ENCODE measurements at places on chromosomes 2 and 18. TPM values are rescaled to one million over a fixed set of nuclear protein-coding genes. Genes with fewer than 3 reads are reported as not detected.

ZSWIM2 gene
- total RNA-seq = not detected

IL36G gene
- not detected for total RNA-seq

C2orf42 gene
- total RNA-seq = 30.0 TPM

GKN2 gene
- total RNA-seq = not detected

GAREM1 gene
- total RNA-seq = 12.0 TPM

CTNNA2 gene
- not detected for total RNA-seq

ANKRD30BL gene
- not detected for total RNA-seq

EML4 gene
- 36.7 TPM for total RNA-seq

DNA sequence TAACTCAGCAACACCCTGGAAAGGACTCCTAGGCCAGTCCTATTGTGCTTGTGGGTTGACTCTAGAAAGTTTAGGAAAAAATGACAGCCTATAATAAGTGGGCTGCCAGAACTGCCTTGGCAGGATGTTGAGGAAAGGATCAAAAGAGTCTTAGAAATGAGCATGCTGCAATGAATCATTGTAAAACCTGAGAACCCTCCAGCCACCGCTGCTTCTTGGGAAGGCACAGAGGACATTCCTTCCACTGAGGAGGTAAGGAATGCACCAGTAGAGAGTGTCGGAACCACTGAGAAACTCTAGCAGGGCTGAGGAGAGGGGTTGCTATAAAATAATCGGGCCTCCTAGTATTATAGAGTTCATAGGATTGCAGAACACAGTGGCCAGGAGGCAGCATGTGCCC is 146.7 kb upstream of the SMIM21 start:
- H3K27ac ChIP-seq = no peak overlapping the region
- DNase-seq = no peak
- H3K4me1 ChIP-seq = no peaks in the 10 kb centered on the region
- no peaks in the 10 kb centered on the region for H3K27me3 ChIP-seq

DNA sequence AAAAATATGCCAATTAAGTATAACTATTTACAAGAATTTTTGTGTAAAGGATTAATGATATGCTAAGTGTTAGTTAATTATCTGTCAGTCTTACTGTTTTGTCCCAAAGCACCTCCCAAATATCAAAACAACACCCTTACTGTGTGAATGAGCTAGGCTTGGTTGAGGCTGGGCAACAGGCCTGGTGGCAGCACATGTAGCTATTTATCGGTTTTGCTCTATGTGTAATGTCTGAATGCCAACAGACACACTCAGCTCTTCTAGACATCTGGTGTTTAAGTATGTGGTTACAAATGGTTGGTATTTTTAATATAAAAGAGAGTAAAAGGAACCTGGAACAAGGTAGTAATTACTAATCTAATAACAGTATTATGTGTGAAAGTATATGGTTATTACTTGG is 175.3 kb downstream of the RAB3GAP1 start:
- H3K27me3 ChIP-seq = no peaks in the 10 kb centered on the region
- no peaks in the 10 kb centered on the region for H3K4me1 ChIP-seq
- no peaks in the 10 kb centered on the region for H3K36me3 ChIP-seq
- no peak overlapping the region for H3K4me3 ChIP-seq
- H3K27ac ChIP-seq = no peak overlapping the region

DNA sequence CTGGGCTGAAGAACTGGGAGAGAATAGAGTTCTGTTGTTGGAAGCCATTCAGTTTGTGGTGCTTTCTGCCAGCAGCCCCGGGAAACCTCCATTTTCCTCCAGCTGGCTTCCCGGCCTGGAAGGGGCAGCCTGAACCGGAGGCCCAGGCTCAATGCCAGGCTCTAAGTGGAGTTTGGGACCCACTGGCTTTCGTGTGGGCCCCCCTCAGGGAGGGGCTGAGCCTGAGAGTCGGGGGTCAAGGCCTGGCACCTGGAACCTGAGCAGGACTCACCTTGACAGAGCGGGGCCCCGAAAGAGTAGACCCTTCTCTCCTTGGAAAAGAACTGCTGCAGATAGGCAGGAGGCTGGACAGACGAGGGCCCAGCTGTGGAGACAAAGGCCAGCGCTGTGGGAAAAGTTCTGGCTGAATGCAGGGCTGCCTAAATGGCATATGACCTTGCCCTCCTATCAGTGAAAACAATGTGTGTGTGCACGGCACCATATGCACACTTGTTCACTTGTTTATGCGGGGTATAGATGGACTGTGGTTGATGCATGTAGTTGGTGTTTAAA is 34.8 kb upstream of the ASB18 start:
- H3K4me3 ChIP-seq = no peak overlapping the region
- no peak overlapping the region for H3K27ac ChIP-seq
- no peaks in the 10 kb centered on the region for H3K36me3 ChIP-seq
- DNase-seq = no peak
- no peaks in the 10 kb centered on the region for H3K4me1 ChIP-seq

DNA sequence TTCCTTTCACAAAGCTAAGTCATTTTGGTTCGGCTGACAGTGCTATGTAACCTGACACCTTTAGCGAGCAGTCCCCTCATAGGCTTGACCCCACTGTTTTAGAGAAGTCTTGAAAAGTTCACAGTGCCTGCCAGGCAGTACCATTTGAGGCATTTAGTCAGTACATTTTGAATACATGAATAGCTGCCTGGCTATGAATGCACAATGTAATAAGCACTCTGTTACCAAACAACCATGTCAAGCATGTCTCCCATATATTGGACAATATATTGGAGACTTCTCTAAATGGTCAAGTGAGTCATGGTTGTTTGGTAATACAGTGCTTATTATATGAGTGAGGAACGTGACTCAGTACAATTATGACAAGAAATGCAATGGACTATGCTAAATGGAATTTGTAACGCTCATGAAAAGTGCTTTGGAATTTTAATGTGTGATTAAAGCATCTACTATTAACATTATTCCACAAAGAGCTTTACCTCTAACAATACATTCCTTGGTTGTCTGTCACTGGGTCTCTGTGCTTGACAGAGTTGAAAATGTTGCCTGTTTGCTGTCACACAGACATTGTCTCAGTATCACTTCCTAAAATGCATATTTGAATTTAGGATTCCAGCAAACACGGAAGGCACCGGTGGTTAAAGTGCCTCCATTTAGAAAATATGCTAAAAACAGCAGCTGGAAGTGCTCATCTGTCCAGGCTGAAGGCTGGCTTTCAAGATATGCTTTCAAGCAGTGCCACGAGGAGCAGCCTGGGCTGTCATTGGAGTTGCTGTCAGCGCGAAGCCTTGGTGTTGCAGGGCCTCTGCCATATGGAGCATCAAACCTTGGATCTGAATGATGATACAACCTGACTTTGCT is 458.6 kb downstream of the FBXO15 start:
- no peak overlapping the region for H3K4me3 ChIP-seq
- DNase-seq = no peak
- no peaks in the 10 kb centered on the region for H3K27me3 ChIP-seq
- H3K27ac ChIP-seq = no peak overlapping the region
- no peaks in the 10 kb centered on the region for H3K4me1 ChIP-seq
- H3K36me3 ChIP-seq = no peaks in the 10 kb centered on the region

DNA sequence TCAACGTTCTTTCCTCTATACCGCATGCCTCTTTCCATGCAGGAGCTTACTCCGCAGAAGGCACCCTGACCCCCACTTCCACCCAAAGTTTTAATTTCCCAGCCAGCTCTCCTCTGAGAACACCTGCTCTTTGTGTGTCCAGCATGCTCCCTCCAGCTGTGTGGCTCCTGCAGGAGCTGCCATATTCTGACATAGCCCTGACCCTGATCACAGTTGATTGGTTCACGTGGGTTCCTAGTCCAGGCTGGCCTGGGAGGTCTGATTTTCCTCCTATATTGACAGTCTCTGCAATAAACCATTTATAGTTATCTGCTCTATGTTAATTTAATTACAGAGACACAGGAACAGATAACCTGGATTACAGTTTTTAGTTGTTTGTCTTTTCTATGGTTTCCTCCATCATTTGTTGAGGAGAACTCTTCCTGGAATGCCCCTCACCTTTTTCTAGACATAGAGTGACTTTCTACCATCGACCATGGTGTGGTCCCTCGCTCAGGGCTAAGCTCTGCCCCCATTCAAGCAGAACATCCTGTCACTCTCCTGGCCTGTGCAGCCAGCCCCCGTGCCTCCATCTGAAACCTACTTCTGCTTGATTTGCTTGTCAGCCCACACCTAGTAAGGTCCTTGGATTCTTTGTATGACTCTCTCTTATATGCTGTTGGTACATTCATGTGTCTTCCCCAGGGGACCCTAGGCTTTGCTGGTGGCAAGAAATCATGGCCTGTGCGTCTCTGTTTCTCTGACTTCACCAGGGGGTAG is 231.5 kb downstream of the LPIN1 start:
- H3K27ac ChIP-seq = no peak overlapping the region
- DNase-seq = no peak
- H3K4me3 ChIP-seq = no peak overlapping the region
- no peaks in the 10 kb centered on the region for H3K27me3 ChIP-seq
- H3K36me3 ChIP-seq = no peaks in the 10 kb centered on the region
- H3K4me1 ChIP-seq = no peaks in the 10 kb centered on the region

DNA sequence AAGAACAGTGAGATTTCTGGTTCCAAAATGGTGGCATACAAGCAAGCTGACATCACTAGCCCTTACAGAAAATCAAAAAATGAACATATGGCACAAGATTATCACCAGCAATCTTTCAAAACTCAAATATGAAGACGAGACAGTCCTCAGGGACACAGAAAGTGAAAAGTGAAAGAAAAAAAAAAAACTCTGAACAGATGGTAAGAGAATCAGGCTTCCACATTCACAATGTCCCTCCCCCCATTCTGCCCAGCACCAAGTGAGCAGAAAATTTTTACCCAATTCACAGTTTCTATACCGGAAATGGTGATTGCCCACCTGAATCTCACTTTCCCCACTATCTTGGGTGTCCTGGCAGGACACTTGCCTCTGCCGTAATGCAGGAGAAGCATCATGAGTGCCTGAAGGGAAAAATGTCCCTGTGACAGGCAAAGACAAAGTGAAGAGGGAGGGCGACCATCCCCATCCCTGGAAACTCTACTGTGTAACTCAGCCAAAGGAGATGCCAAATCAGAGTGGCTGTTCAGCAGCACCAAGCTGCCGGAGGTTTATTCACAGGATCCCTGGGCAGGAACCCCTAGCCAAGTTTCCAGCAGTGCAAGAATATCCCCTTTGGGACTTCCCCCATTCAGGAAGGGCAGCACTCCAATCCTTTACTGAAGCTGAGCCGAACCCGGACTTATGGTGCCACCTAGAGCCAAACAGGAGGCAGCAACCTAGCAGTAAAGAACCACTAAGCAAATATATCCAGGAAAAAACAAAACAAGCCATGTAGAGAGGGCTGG is 312.2 kb downstream of the LRATD1 start:
- H3K27ac ChIP-seq = no peak overlapping the region
- H3K36me3 ChIP-seq = no peaks in the 10 kb centered on the region
- no peak for DNase-seq
- no peaks in the 10 kb centered on the region for H3K27me3 ChIP-seq

DNA sequence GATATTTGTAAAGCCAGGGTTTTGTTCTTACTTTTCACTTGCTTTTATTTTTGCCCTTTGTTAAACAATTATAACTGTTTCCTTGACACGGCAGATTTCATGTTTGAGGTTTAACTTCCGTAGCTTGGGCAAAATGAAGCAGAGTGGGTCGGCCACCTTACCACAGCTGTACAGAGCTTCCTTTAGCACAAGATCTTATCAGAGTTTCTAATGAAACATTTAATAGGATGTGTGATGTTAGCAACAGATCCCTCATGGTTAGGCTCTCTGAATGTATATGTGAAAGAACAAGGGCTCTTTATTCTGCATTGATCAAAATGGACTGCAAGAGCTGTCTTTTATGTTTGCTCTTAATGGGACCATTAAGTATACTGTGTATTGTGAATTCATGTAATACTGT is 22.3 kb downstream of the RNF125 start:
- H3K27me3 ChIP-seq = no peaks in the 10 kb centered on the region
- no peaks in the 10 kb centered on the region for H3K4me1 ChIP-seq
- H3K27ac ChIP-seq = no peak overlapping the region
- no peak for DNase-seq
- H3K4me3 ChIP-seq = no peak overlapping the region
- no peaks in the 10 kb centered on the region for H3K36me3 ChIP-seq

DNA sequence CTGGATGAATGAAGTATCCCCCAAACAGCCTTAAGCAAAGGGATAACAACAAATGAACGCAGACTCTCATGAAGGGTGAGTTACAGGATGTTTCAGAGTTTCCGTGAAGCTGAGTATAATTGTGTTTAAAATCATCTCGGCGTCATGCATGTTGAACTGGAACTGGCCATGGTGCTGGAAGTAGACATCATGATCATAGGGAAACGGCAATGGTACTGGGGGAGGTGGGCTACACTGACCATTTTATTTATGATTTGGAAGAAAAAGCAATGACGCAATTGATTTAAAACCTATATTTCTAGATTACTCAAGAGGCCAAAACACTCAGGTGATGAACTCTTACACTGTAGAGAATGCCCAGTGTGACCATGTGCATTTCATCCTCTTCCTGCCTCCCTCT is 387.9 kb upstream of the MYT1L start:
- H3K4me1 ChIP-seq = no peaks in the 10 kb centered on the region
- H3K4me3 ChIP-seq = no peak overlapping the region
- no peak for DNase-seq

DNA sequence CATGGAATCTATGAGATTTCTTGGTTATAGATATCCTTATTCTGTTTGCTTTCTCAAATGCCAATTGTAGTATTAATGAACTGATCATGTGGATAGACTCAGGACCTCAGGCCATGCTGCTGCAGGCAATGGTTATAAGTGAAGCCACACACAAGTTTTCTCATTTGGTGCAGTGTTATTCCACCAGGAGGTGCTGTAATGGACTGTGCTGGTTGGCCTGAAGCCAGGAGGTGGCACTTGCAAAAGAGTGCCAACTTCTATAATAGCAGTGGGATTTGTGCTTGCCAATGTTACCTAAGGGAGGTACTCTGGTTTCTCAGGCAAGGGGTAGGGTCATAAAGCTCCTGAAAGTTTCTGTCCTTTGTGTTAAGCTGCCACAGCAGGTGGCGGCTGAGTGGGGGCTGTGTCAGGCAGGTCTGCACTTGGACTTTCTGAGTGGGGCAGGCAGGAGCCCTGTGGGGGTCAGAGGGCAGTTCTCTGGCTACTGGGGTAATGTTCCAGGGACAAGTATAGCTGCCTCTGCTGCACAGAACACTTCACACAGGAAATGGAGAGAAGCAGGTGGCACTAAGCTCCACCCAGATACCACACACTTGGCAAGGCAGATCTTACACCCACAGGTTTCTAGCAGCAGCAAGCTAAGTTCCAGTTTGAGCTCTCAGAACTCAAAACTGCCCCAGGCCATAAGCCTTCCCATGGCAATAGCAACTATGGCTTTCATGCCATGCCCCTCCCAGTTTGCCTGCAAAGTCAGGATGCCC is 352.6 kb upstream of the CWC22 start:
- H3K36me3 ChIP-seq = no peaks in the 10 kb centered on the region
- no peaks in the 10 kb centered on the region for H3K4me1 ChIP-seq
- peak; percentile 73 for DNase-seq
- H3K4me3 ChIP-seq = no peak overlapping the region

GRCh38 chr2:126661702-126662500 is 5.9 kb downstream of the GYPC start:
- no peaks in the 10 kb centered on the region for H3K27me3 ChIP-seq
- H3K36me3 ChIP-seq = no peaks in the 10 kb centered on the region
- H3K4me1 ChIP-seq = peaks cover 3% of the 10 kb centered on the region
- peak overlapping the region; percentile 26 for H3K27ac ChIP-seq
- no peak overlapping the region for H3K4me3 ChIP-seq
- DNase-seq = no peak

Data from breast epithelium (tissue), 4 donors.